ENCODE measurements at places on chromosomes 7 and 10. TPM values are rescaled to one million over a fixed set of nuclear protein-coding genes. Genes with fewer than 3 reads are reported as not detected.

DNA sequence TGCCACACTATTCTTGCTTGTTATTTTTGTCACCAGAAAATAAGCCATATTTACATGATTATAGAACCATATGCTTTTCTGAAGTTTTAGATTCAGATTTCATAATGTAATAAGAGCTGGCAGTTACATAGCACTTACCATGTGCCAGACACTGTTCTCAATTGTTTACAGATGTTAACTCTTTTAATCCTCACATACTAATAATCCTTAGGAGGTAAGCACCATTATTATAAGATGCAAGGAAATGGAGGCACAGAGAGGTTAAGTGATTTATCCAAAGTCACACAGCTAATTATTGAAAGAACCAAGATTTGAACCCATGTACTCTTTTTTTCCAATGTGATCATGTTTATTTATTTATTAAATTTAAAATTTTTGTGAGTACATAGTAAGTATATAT is 57.2 kb downstream of the CREB5 start:
- no peak for DNase-seq

CYP26C1 gene
- total RNA-seq = not detected

- DNase-seq = no peak
Observed at GRCh38 chr10:619710-620109, 69.8 kb downstream of the DIP2C start.

GRCh38 chr10:70662362-70663220 is 9.7 kb upstream of the ADAMTS14 start:
- peak; percentile 81 for DNase-seq

- DNase-seq = no peak
Observed at GRCh38 chr7:25389489-25390106, 161.3 kb upstream of the NPVF start.

DNA sequence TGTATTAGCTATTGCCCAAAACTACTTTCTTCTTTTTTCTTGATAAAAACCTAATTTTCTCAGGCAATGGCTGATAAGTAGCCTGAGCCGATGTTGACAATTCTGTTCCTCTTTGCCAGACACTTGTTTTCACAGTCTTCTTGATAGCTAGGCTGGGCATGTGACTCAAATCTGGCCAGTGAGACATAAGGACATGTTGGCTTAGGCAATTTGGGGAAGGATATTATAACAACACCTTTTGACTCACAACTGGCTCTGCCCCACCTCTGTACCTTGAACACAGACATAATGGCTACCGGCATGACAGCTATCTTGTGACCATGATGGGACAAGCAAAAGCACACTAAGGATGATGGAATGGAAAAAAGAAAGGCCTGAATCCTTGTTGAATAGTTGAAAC is 72.9 kb upstream of the GPR22 start:
- DNase-seq = no peak

DNA sequence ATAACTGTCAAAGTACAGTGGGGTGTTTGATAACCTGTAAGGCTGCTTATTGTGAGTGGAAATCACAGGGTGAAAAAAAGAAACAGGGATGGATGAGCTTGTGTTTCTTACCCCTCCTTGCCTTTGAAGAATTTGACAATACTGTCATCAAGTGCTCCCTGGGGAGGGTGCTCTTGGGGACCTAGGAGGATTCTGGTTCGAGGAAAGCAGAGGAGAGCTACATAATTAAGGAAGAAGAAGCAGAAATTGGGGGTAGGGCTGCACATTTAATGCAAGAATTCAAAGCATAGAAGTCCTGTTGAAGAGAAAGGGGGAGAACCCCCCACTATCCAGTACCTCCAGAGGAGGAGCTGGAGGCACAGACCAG is 208.1 kb upstream of the PHYHIPL start:
- no peak for DNase-seq

C10orf105 gene
- total RNA-seq = not detected

DNA sequence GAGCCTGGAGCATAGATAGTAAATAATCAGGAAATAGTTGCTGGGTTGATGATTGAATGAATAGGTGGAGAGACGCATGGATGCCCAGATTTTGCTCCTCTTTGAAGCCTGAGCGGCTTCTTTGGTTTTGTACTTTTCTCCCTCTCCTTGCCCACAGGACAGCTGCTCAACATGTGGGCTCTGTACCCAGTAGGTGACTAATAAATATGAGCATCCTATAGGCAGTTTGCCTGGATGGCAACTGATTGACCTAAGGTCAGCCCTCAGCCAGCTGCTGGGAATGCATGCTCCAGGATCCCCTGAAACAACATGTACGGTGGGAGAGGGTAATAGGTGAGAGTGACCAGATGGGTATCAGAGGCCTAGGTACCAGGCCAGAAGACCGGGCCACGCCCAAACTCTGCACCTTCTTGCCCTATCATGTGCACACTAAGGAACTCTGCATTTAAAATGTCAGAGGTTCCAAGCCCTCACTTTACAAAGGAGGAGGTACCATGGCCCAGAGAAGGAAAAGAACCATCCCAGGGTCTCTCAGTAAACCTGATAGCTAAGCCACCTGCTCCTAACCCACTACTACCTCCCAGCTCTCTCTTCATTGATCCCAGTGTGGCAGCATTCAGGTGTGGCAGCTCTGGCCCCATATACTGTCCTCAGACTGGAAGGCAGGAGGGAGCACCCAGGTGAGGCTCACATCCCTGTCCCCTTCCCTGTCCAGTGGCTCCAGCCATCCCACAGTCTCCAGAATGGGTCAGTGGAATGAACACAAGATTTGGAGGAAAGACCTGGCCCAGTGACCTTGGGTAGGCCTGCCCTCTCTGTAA is 2.7 kb upstream of the ZCCHC24 start:
- DNase-seq = no peak

GRCh38 chr7:135475521-135475920 is 34.4 kb downstream of the CNOT4 start:
- no peak for DNase-seq

DNA sequence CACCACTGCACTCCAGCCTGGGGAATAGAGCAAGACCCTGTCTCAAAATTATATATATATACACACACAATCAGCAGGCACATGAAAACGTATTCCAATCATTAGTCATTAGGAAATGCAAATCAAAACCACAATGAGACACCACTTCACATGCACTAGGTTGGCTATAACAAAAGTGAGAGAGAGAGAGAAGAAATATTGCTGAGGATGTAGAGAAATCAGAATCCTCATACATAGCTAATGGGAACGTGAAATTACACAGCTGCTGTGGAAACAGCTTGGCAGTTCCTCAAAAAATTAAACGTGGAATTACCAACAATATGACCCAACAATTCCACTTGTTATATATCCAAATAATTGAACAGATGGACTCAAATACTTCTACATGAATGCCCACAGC is 43.3 kb upstream of the CNNM1 start:
- no peak for DNase-seq

GRCh38 chr7:89773611-89774010 is 380.7 kb upstream of the STEAP1 start:
- no peak for DNase-seq

UTF1 gene
- total RNA-seq = not detected

DNA sequence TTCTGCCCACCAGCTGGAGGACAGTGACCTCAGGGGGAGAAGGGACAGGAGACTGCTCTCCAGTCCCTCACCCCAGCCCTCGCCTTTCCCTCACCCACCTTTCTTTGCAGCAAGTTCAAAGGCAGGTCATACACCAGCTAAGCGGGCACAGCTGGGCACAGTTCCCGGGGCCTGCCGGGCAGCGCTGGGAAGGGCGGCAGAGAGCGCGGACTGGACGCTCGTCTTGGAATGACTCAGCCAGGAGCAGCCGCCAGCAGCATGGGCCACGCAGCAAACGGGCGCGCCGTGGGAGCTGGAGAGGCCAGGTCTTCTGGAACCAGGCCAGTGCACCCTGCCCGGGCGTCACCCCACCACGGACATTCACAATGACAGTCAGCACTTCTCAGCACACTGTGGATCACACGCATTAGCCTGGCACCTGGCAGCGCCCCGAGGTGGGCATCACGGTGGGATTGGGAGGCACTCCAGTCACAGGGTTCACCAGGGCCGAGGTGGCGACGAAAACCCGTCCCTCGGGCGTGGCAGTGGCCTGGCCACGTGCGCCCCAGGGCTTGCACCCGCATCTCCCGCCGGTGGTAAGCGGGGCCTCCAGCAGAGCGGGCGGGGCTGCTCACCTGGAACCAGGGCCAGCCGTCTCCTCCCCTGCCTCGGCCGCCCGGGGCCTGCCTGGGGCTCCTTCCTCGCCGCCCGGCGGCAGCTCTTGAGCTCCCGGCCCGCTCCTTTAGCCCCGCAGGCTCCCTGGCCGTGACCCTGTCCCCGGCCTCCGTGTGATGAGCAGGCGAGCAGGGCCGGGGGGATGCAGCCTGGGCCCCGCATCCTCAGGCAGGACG is 29.0 kb upstream of the WDFY4 start:
- peak; percentile 75 for DNase-seq

EN2 gene
- not detected for total RNA-seq

- DNase-seq = no peak
Observed at GRCh38 chr7:38675494-38676106, 44.4 kb upstream of the AMPH start.

NODAL gene
- total RNA-seq = not detected

CRTAC1 gene
- total RNA-seq = 0.37 TPM

GRCh38 chr7:33191340-33191739 is 62.0 kb downstream of the BBS9 start:
- DNase-seq = peak; percentile 26

- DNase-seq = peak; percentile 66
Observed at GRCh38 chr10:116385994-116386809, 41.4 kb upstream of the PNLIPRP3 start.

DNA sequence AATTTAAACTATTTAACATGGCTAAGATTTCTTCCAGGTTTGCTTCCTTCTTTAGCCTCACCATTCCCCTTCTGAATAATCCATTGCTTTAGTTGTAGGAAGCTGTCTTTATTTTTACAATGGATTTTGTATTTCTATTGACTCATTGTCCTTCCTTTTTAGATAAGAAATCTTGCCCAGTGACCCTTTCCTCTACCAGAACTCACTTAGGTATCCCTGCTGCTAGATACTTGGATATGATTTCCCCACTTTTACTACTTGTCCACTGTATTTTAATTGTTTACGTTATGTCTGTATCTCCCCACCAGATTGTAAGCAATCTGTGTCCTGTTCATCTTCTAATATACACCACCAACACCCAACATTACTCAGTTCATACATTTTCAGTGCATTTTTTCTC is 47.7 kb upstream of the MDFIC start:
- DNase-seq = no peak

GRCh38 chr7:50920031-50920635 is 137.4 kb upstream of the GRB10 start:
- no peak for DNase-seq

GRCh38 chr7:139915864-139916716 is 87.0 kb downstream of the TBXAS1 start:
- DNase-seq = peak; percentile 46

GRCh38 chr10:6176691-6177231 is 26.0 kb upstream of the PFKFB3 start:
- DNase-seq = no peak

GRCh38 chr10:58574058-58574457 is 61.4 kb downstream of the BICC1 start:
- no peak for DNase-seq

TMEM72 gene
- not detected for total RNA-seq

DNA sequence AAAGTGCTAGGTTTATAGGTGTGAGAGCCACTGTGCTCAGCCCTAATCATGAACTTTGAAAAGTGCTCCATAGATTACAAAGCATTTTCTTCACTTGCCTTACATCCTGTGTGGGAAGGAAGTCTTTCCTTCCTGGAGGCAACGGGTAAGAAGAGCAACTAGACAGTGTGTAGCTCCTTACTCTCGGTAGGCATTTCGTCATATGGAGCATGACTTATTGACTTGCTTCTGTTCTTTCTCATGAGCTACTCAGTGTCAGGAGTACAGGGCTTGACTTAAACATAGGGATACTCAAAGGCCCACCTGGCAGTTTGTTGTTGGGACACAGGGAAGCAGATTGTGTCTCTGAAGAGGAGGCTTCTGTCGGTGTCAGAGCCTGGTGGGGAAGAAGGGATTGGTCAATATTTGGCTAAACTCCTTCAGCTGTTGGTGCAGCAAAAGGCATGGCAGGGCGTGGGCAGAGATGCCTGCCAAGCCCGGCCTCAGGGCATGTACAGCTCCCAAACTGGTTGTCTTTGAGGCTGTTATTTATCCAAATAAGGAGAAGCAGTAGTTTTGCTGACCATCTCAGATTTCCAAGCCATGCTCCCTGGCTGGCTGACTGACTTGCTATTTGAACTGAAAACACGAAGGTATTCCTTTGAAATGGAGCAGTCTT is 248.9 kb downstream of the KIAA1217 start:
- DNase-seq = peak; percentile 23

All from stomach (tissue), 19 donors.